ENCODE measurements at places on chromosomes 4 and X.

DNA sequence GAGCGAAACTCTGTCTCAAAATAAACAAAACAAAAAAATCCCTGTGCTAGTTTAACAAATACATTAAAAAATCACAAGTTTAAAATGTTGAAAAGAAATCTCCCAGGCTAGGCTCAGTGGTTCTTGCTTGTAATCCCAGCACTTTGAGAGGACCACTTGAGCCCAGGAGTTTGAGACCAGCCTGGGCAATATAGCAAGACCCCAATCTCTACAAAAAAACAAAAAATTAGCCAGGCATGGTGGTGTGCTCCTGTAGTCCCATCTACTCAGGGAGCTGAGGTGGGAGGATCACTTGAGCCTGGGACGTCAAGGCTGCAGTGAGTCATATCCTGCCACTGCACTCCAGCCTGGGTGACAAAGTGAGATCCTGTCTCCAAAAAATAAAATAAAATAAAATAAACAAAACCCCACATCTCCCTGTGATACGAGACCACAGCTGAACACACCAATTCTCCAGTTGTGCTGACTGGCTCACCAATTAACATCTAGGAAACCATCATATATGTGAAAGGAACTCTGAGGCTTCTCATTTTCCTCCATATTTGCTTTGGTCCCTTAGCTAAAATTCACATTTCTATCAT lies 7.3 kb downstream of the RPS4X start:
- DNase-seq, result no peak

GRCh38 chr4:81960961-81961360 lies 412.8 kb downstream of the HNRNPD start:
- no peak for DNase-seq

DNA sequence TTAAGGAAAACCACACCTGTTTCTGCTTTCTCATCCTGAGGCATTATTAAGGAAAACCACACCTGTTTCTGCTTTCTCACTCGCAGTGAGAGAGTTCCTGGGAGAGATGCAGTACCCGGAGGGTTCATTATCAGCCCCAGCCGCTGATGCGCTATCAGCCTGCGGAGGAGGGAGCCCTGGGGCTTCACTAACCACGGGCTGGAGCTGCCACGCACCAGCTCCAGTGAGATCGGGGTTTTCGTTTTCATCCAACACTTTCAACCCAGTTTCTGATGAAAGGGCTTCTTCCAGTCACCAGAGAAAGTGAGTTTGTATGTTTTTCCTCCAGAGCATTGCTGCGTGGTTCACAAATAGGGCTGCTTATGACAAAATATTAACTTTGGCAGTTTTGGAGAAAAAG lies 93.2 kb upstream of the PRKX start:
- no peak for DNase-seq

DNA sequence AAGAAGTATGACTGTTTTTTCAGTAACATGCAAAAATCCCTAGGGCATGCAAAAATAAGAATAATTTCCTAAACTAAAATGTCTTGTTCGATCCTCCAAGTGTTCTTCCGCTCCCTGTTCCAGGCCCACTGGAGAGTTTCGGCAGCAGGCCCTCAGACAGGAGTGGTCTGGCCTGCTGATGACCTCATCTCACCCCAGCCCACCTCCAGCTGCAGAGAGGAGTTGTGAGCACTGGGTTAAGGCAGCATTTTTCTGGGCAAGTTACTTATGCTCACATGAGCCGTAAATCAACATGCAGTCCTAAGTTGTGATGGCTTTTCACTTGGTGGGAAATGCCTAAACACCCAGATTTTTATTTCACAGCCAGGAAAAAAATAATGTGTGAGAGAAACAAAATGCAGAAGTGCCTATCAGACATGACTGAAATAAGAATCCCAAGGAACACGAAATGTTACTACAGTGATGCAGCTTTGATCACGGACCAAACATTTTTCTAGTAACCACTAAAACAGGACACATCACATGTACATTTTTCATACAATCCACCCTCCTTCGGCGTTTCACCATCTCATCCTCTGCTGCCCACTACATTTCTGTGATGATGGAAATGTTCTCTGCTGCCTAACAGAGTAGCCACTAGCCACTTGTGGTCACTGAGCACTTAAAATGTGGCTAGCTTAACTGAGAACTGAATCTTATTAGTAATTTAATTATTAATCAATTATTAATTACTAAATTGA lies 153.3 kb upstream of the TBL1X start:
- no peak for DNase-seq

- no peak for DNase-seq
Observed at GRCh38 chr4:126267689-126268088, 952.9 kb downstream of the FAT4 start.

GRCh38 chr4:117831060-117831683 lies 203.1 kb upstream of the NDST3 start:
- DNase-seq, result no peak

All from NCI-H524 treated with DMSO at 0.1 percent for 48 hours (cell line).